ENCODE measurements at places on chromosomes 2 and 18.
A peak's percentile ranks its signal among the peaks of the same experiment; 100 is the strongest.

DNA sequence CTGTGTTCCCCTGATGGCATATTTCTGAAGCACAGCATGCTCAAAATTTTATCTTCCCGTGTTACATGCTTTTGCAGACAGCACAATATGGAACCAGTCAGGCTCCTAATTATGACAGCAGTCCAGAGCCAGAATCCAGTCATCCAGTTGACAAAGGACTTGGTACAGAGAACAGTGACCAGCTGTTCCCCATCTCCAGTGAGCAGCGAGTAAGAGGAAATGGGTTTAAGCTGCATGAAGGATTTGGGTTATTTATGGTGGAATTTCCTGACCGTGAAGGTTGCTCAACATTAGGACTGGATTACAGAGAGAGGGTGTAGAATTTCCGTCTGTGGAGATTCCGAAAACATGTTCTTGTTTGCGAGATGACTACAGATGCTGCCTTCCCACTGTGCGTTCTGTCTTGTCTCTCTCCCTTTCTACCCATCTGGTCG, 24.4 kb downstream of the SGPP2 start:
- DNase-seq, result peak; percentile 72

GRCh38 chr18:56083097-56083521, 495.1 kb upstream of the TCF4 start:
- no peak for DNase-seq

GRCh38 chr2:26532301-26533250, 54.7 kb upstream of the OTOF start:
- no peak for DNase-seq

DNA sequence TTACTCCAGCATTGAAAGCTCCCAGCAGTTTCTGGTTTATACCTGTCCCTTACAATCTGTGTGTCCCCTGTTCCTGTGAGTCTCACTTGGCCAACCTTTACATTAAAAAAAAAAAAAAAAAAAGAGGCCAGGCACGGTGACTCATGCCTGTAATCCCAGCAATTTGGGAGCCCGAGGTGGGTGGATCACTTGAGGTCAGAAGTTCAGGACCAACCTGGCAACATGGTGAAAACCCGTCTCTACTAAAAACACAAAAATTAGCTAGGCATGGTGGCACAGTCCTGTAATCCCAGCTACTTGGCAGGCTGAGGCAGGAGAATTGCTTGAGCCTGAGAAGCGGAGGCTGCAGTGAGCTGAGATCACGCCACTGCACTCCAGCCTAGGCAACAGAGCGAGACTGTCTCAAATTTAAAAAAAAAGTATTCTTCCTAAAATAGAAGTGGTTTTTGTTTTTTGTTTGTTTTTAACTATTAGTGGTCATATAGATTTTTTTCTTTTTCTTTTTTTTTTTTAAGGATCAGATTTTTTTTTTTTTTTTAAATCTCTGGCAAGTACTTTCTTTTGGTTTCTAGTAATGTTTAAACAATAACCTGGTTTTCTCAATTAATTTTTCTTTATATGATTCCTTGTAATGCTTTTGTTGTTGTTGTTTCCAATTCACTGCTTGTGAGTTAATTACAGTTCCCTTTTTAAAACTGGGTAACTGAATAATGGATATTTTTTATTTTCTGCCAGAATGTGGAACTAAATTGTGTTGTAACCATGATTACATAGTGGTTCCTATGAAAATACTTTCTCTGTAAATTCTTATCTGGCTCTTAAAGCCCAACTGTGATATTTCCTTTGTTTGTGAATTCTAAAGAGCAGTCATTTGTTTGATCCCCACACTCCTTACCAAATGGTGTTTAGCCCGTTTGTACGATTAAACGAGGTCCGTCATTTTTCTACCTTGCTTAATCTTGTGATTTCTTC, 116.8 kb downstream of the CTAGE1 start:
- peak; percentile 96 for DNase-seq

GRCh38 chr2:19759880-19760279, 141.9 kb downstream of the TTC32 start:
- DNase-seq, result no peak

DNA sequence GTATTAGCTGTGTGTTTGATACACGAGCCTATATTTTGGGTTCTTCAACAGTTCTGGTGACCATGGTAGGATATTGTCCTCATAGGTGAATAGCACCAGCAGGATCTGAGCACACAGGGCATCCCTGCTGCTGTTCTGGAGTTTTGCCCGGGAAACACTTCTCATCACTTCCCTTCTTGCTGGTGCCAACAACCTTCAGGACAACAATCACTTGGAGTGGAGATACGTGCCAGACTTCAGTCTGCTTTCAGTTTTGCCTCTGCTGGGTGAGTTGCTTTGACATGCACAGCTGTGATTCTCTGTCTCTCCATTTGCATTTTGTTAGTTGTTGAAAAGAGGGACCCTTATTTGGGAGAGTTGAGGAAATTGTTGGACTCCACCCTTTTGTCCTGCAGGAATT, 1347.2 kb upstream of the DDX18 start:
- no peak for DNase-seq

- DNase-seq, result no peak
Measured at GRCh38 chr2:85631316-85631715, 15.3 kb downstream of the USP39 start.

GRCh38 chr2:59756150-59756549, 797.3 kb downstream of the BCL11A start:
- no peak for DNase-seq

- DNase-seq, result no peak
Measured at GRCh38 chr18:74611765-74612164, 14.1 kb downstream of the ZNF407 start.

GRCh38 chr2:169479257-169480078, at the start of gene BBS5:
TSS of gene BBS5 (plus strand) at chr2:169479494. CDS start at chr2:169479554, 60 bp downstream.
- DNase-seq, result peak; percentile 88

GRCh38 chr2:120785228-120785966, 49.7 kb downstream of the GLI2 start:
- DNase-seq, result no peak

DNA sequence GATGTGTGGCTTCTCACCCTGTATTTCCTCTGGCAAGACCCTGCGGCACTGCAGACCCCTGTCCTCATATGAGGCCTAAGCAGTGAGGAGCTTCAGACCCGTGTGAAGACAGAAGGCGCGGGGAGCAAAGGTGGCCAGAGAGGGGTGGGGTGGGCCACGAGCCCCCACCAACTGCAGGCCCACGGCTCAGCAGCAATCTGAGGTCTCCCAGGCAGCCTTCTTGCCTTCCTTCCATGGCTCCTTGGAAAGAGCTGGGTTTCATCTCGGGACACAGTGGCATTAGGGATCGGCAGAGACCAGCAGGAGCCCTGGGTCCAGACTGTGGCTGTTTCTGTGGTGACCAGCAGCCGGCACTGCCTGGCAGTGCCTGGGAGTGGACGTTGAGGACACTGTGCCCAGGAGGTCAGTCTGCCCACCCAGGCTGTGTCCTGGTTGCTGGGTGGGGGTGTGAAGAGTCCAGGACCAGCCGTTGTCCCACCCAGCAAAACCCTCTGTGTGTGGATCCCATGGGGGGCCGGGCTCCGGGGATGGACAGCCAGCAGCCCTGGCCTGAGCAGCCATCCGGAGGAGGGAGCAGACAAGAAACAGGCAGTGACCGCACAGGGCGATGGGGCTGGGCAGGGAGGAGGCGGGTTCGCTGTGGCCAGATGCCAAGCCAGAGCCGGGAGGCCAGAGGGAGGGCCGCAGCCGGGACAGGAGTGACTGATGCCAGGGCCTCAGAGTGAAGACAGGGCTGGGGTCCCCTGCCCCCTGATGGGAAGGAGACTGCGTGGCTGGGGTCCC, 73.8 kb downstream of the RRM2 start:
- peak; percentile 65 for DNase-seq

GRCh38 chr2:61834893-61835292, 19.0 kb downstream of the FAM161A start:
- DNase-seq, result peak; percentile 48

DNA sequence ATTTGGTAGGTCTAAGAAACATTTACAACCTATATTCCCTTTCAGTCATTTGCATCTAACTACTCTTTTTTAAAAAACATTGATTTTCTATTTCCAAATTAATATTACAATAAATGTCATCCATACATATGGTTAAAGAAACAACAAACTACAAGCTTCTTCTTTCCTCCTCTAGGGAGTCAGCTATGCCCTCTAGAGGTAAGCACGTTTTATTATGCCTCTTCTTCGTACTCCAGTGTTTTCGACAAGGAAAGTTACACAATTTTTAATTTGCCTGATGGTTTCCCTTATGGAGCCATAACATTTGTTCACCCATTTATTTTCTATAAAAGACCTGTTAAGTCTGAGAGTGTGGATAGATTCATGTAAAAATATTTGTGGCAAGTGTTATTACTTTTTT, 183.4 kb upstream of the CDH7 start:
- DNase-seq, result peak; percentile 0

GRCh38 chr2:166127217-166128155, at the start of gene SCN1A:
TSS of gene SCN1A (minus strand) at chr2:166128020. CDS start at chr2:166073621, 54,399 bp downstream.
- DNase-seq, result peak; percentile 48

GRCh38 chr18:6414723-6415417, at the start of gene L3MBTL4:
TSS of gene L3MBTL4 (minus strand) at chr18:6414911. CDS start at chr18:6311625, 103,286 bp downstream.
- DNase-seq, result no peak

GRCh38 chr2:12352889-12353288, 363.8 kb upstream of the TRIB2 start:
- no peak for DNase-seq
